ENCODE measurements at places on chromosomes 6 and 20.

DNA sequence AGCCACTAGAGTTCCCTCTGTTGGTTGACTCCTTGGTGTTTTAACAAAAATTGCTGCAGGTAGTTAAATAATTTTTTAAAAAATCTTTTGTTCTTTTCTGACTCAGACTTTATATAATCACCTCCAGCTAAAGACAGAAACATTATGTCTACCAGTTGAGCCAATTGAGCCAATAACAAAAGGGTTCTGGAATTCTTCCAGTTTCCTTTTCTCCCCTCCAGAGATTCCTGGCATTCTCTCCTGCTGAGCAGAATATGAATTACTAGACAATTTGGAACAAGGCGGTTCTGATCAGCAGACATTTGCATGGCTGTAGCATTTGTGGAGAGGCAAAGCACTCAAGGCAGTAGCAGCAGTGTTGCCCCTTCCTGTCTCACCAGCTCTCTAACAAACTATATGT, 144.0 kb upstream of the SLC35B3 start:
- DNase-seq = no peak
- no peaks in the 10 kb centered on the region for H3K27me3 ChIP-seq
- no peak overlapping the region for H3K4me3 ChIP-seq
- H3K27ac ChIP-seq = no peak overlapping the region
- no peaks in the 10 kb centered on the region for H3K36me3 ChIP-seq
- no peaks in the 10 kb centered on the region for H3K4me1 ChIP-seq

DNA sequence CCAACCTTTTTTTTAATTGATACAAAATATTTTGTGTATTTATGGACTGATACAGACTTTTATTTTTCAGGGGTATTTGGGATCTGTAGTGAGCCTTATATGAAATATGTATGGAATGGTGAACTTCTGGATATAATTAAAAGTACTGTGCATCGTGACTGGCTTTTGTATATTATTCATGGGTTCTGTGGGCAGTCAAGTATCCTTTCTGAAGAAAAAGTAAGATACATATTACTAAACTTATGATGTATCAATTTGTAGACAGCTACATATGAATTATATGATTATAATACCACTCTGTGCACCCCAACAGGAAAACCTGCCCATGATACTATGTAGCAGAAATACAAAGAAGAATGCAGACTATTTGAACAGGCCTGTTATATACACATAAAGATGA, 47.2 kb downstream of the FIG4 start:
- H3K27ac ChIP-seq = no peak overlapping the region
- peaks cover 4% of the 10 kb centered on the region for H3K36me3 ChIP-seq
- H3K27me3 ChIP-seq = no peaks in the 10 kb centered on the region
- H3K4me3 ChIP-seq = no peak overlapping the region
- no peaks in the 10 kb centered on the region for H3K4me1 ChIP-seq

DNA sequence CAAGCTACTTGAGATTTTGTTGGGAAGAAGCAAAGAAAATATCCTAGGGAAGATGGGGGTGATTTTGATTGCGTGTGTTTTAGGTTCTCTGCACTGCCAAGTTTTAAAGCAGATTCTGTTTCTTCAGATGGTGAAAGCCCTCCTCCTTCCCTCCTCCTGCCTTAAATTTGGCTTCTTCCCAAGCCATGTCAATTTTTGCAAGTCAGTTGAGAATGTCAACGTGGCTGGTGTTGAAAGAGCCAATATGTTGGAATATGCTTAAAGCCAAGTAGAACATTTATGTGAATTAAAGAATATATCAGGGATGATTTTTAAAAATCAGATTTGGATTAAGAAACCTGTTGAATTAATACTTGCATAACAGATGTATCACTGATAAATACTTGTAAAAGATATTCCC, 270.8 kb downstream of the ARID1B start:
- no peaks in the 10 kb centered on the region for H3K4me1 ChIP-seq
- no peaks in the 10 kb centered on the region for H3K36me3 ChIP-seq
- no peak overlapping the region for H3K4me3 ChIP-seq
- DNase-seq = no peak
- no peaks in the 10 kb centered on the region for H3K27me3 ChIP-seq

GRCh38 chr6:91864911-91865310, 1278.0 kb upstream of the MAP3K7 start:
- no peak overlapping the region for H3K4me3 ChIP-seq
- no peaks in the 10 kb centered on the region for H3K27me3 ChIP-seq
- no peak for DNase-seq
- H3K4me1 ChIP-seq = no peaks in the 10 kb centered on the region
- no peak overlapping the region for H3K27ac ChIP-seq

GRCh38 chr6:40582892-40583291, 4.3 kb downstream of the LRFN2 start:
- peaks cover 12% of the 10 kb centered on the region for H3K4me1 ChIP-seq
- H3K4me3 ChIP-seq = no peak overlapping the region
- H3K27me3 ChIP-seq = peaks cover 4% of the 10 kb centered on the region

All from CD8-positive, alpha-beta memory T cell (primary cell).